Hair follicle dermal papilla cell (primary cell): ENCODE measurements at places on chromosomes 13 and 19. TPM values are rescaled to one million over a fixed set of nuclear protein-coding genes. Genes with fewer than 3 reads are reported as not detected.

GJB2 gene
- total RNA-seq = 0.12 and 0.32 TPM in 2 replicates

TEKTIP1 gene
- total RNA-seq = not detected in 2 replicates

KLK12 gene
- total RNA-seq = not detected in 2 replicates

DEDD2 gene
- 18.0 and 19.6 TPM in 2 replicates for total RNA-seq

C5AR1 gene
- 0.49 TPM in 1 of 2 replicates, not detected in the other for total RNA-seq

LGALS14 gene
- total RNA-seq = not detected in 2 replicates
